ENCODE measurements at places on chromosomes 16 and 17.

DNA sequence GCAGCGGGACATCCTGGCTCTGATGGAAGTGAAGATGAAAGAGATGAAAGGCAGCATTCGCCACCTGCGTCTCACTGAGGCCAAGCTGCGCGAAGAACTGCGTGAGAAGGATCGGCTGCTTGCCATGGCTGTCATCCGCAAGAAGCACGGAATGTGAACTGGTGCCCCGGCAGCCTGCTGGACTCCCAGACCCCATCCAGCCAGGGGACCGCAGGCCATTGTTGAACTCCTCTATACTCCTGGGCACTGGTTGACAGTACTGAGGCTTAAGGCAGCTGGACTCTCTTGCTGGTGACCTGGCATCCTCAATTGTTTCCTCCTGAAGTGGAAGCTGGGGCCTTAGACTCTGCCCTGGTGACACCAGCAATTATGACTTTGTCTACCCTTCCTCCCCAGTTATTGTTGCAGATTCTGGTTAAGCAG lies 1.2 kb downstream of the THAP11 start:
- no peak for DNase-seq

DNA sequence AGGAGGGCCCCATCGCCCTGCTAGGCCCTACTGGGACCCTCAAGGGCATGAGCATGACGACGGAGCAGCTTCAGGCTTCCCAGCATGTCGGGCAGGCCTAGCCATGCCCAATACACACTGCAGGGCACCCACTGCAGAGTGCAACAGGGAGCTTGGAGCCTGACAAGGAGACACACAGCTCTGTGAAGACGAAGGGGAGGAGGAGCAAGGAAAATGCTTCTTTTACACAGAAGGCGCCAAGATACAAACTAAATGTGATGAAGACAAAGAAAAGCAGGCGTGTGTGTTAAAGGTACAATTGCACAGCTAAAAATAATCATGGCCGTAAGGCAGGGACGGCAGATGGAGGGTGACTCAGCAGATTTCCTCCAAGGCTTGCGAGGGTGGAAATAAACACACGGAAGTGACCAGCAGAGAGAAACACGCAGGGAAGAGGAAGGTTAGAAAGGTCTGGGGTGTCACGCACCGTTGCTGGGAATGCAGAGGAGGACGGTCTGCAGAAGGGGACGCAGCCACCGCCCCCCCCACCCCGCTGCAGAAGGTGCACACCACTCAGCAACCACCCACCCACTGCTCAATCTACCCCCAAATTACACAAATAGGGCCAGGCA lies 108.5 kb downstream of the ZNF778 start:
- peak; percentile 49 for DNase-seq

DNA sequence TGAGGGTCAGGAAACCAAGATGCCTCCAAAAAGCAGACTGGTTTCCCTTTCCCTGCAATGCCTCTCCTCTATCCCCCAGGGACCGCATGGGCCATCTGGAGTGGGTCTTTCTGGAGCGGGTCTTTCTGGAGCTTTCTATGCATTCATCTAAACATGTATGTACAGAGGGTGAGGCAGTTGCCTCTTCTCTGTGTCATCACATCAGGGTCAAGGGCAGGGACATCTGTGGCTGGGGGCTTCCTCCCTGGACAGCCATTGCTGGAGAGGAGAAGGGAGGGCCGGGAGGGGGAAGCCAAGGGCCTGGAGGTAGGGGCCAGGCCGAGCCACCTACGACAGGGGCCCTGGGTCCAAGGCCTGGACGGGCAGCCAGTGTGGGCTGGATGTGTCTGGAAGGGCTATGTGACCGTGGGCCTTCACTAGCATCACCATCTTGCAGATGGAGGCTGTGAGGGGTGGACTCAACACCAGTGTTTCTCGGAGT lies 840 bp downstream of the ADCY7 start:
- no peak for DNase-seq

GRCh38 chr17:27667656-27668487 lies 36.9 kb downstream of the LGALS9 start:
- DNase-seq: no peak

DNA sequence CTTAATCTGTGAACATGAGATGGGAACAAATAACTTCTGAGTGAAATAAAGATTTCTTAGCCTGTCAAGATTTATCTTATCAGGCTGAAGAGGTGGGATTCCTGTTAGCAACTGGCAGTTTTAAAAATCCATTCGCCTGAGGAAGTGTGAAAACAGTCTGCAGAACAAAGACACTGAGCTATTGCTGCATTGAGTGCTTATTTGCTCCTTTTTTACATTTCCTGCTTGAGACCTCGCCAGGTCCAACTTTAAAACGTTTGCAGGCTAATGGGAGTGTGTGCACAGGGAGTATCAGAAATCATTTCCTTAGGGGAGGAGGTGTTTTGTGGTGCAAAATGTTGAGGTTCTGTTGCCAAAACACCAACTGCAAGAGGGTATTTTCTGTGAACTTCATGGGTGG lies 957.8 kb upstream of the RBFOX1 start:
- DNase-seq: no peak

DNA sequence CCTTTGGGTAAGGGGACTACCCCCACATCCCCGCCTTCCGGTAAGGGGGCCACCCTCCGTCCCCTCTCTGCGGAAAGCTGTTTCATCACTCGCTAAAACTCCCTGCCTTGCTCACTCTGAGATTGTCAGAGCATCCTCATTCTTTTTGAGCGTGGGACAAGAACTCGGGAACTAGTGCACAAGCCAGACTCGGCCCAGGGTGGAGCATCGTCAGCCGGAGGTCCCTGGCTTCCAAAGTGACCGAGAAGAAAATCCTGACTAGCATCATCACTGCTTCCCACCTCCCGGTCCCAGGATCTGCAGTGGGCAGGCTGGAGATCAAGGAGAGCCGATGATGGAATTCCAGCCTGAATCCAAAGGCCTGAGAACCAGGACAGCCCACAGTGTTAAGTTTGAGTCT lies 380.3 kb downstream of the SEC14L1 start:
- DNase-seq: no peak

- DNase-seq: no peak
Observed at GRCh38 chr17:37744961-37745800, at the start of gene HNF1B. HNF1B (minus strand) TSS chr17:37745059; CDS start chr17:37744884, 175 bp downstream.

DNA sequence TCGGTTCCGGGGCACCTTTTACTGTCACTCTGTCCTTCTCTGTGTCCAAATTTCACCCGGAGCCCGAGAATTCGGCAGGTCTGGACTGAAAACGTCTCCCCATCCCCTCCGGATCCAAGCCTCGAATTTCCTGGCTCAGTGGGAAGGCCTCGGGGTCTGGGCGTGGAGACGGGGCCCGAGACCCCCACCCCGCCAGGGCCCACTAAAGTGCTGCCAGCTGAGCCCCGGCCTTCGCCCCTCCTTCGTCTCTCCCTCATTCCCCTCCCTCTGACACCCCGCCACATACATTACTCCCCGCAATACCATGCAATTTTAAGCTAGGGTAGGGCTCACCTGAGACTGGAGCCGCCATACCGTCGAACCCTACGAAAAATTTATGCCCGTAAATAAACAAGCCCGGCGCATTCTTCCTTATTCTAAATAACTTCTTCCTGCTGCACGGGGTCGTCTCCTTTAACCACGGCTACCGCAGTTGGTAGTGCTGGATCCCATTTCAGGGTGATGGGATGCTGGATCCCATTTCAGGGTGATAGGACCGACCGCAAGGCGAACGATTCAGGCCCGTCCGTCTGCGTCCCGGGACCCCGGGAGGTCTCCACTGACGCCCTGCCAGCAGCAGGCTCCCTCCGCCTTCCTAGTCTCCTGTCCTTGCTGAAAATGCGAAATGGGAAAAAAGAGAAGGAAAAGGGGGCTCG lies 4.4 kb upstream of the OR1F1 start:
- peak; percentile 23 for DNase-seq

DNA sequence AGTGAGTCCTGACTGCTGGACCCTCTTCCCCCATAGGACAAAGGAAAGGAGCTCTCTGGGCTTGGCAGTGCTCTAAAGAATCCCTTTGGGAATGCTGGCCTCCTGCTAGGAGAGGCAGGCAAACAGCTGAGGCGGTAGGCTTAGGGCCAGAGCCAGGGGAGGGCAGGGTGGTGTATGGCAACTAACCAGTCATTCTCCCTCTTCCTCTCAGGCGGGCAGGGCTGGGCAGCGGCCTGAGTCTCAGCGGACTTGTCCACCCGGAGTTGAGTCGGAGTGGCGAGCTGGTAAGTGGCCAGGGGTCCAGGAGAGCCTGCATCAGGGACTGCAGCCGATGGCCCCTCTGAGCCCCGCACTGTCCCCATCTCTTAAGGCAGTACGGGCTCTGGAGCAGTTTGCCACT lies 4.4 kb downstream of the ACADVL start:
- no peak for DNase-seq

Data from activated CD4-positive, alpha-beta T cell treated with anti-CD3 and anti-CD28 coated beads, Interleukin-2, Interleukin-6, amounts not matched to agents 100 ng/mL and 50 ng/mL, durations not matched to agents 16 hours and 8 hours (primary cell).